ENCODE measurements at places on chromosomes 4 and X.

GRCh38 chr4:41686893-41687292 lies 61.6 kb downstream of the PHOX2B start:
- DNase-seq = no peak

- no peak for DNase-seq
Observed at GRCh38 chrX:148659481-148659880, 159.1 kb downstream of the AFF2 start.

DNA sequence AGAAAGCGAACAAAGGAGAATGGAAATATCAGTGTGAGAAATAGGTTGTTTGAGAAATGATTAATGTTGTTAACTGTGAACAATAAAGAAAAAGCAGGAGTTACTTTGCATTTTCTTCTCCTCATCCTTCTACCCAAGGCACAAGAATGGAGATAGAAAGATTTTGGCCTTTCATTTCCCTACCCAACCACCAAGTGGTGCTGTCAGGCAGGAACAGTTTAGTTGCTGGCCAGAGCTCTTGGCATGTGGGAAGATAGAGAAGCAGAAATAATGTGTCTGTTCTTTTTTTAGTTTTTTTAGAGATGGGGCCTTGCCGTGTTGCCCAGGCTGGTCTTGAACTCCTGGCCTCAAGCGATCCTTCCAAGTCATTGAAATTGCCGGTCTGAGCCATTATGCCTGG lies 12.8 kb downstream of the HOPX start:
- no peak for DNase-seq

DNA sequence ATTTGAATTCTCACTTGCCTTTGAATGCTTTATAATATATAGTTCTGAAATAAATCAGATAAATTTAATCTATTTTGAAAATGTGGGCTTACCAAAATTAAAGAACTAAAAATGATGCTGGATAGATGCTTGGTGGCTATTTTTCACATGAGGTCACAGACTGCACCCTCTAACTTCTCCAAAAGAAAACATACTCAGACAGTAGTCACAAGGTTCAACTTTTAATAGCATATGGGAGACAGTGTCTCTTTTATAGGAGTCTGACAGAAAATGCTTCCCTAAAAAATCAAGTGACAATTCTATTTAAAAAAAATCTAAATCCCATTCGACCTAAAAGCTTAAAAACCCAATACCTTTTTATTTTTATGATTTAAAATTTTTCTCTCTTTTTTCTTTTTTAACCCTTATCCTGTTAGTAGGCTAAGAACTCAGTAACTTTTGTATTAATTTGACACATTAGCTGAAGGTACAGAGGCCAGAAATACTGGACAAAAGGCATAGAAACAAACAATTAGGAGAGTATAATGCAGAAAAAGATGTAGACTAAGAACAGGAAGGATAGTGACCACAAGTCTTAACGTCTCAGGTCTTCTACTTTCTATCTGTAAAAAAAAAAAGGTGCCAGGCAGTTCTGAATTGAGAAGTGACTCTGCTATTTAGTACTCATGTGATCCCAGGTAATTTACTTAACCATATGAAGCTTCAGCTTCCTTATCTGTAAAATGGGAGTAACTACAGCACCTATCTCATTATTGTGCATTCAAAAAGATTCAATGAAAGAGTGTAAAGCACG lies 7.6 kb downstream of the TIGD4 start:
- DNase-seq = no peak

DNA sequence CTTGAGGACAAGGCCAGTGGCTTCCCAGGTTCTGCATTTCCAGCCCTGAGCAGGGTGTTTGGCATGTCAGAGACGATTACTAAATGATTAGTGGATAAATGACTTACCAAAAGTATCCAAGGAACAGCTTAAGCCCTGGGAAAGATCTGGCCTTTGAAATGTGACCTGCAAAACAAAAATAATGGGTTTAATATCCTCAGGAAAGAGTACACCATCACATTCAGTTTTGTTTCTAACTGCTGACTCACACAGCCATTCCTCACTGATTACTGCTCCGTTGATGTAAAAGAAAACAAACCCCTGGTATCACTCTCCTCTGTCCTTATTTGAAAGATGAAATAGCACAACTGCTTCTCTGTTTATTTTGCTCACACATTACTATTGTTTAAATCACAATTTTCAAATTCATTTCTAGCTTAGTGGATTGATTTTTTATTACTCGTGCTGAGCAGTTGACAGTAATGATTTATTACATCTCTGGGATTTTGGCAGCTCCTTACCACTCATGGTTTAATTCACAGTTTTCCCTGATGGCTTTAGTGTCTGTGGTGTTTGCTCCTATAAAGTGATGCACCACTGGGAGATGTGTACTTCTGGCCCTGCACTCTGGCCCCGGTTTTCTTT lies 117.0 kb downstream of the CBLL2 start:
- DNase-seq = no peak

- no peak for DNase-seq
Observed at GRCh38 chr4:73170518-73171198, 87.9 kb downstream of the ANKRD17 start.

DNA sequence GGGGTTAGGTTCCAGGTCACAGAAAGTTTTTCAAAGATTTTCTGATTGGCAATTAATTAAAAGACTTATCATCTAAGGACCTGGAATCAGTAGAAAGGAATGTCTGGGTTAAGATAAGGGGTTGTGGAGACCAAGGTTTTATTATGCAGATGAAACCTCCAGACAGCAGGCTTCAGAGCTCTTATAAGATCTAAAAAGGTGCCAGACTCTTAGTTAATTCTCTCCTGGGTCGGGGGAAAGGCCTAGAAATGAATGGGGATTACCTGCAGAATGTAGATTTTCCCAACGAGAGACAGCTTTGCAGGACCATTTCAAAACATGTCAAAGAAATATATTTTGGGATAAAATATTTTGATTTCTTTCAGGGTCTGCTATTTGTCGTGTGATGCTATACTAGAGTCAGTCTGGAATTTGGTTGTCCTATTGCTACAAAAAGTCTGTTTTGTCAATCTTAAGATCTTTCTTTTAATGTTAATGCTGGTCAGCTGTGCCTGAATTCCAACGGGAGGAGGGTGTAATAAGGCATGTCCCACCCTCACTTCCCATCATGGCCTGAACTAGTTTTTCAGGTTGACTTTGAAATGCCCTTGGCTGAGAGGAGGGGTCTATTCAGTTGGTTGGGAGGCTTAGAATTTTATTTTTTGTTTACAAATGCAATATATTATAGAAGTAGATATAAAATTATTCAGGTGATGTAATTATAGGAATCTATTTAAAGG lies 15.8 kb downstream of the EGF start:
- no peak for DNase-seq

DNA sequence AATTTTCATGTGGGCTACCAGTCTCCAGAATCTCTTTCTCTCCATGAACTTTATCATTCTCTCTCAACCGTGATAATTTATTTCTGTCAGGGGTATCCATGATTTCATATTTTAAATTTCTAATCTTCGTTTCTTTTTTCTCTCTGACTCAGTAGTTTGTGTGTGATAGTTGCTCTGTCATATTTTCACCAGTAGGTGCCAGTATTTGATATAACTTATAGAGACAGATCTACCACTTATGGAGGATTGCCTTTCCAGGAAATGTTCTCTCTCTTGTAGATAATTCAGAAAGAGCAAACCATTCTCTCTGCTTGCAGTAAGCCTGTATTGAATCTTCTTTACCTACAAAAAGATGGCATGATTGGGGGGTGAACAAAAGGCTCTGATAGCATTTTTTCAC lies 79.3 kb upstream of the DYNLT3 start:
- DNase-seq = no peak

Measured in NCI-H1436 (cell line).